Stimulated activated CD4-positive, alpha-beta T cell treated with anti-CD3 and anti-CD28 coated beads, Interleukin-1b, Interleukin-23, amount 100 ng/mL, for 24 hours (primary cell): ENCODE measurements at places on chromosomes 1 and 21.

DNA sequence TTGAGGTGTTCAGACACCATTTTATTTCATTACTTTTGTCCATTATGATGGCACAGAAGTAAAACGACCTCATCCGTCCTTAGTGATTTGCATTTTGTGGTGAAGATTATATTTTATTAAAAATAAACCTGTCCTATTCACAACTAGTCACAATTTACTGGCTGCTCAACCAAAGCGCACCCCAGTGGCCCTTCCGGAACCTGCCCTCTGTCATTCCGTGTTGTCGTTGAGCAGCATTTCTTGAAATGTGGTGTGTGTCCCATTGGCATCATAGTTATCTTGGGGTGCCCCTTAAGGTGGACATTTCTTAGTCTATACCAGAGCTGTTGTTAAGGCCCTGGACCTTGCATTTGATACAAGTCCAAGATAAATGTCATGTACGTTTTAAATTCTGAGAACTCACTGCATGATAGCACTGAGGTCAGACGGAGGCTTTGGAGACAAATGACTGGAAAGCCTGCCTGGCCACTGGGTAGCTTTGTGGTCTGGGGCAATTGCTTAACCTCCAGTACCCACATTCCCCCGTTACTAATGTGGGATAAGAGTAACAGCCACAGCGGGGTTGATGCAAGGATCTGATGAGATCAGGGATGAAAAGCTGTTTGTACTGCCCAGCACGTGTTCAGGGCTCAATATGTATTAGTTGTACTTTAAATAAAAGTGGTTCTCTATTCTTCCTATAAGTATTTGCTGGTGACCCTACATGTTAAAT, 36.2 kb downstream of the BACH1 start:
- DNase-seq, result no peak

GRCh38 chr1:67576474-67576873, 108.5 kb upstream of the GADD45A start:
- DNase-seq, result no peak

DNA sequence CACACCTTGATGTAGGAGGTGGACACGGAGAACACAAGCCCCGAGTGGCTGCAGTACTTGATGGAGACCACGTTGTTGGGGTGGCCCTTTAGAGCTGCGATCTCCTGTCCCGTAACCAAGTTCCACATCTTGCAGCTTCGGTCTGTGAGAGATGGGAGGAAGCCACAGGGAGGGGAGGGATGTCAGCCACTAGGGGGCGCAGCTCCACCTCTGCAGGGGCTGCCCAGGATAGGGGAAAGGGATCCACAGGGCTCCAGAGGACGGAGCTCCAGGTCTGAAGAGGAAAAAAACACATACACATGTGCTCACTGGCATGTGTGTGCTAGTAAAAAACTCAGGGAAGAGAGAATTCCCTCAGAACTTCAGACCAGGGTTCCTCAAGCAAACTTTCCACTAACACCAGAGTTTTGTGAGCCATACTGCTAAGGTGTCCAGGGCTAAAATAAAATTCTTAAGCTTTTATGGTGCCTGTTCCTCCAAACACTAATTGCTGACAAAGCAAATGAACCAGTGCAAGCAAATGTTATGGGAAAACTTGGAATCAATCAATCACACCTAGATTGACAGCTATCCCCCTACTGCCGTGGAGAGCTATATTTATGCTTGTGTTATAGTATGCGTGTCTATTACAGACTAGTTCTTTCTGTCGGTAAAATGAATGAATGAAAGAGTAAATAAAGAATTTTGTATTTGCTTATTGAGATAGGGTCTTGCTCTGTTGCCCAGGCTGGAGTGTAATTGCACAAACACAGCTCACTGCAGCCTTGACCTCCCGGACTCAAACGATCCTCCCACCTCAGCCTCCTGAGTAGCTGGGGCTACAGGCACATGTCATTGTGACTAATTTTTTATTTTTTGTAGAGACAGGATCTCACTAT, 43.7 kb downstream of the KIF21B start:
- peak; percentile 57 for DNase-seq

DNA sequence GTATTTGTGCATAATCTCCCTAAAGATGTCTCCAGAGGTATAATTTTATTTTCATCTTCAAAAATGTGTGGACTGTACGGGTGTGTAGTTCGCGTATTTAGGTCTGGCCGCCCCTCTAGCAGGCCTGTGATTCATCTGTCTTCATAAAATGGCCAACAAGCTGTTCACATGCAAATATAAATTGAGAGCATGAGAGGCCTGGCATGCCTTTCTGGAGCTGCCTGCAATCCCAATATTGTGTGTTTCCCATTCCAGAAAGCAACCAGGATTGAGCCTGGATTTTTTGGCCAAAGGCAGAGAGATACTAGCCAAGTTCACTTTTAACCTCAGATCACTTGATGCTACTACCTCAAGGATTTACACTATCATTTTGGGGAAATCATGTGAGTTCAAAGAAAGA, 197.2 kb downstream of the NFIA start:
- no peak for DNase-seq
